ENCODE measurements at places on chromosomes 7 and 10.

GRCh38 chr10:123622381-123622780, 43.8 kb upstream of the GPR26 start:
- DNase-seq = no peak

DNA sequence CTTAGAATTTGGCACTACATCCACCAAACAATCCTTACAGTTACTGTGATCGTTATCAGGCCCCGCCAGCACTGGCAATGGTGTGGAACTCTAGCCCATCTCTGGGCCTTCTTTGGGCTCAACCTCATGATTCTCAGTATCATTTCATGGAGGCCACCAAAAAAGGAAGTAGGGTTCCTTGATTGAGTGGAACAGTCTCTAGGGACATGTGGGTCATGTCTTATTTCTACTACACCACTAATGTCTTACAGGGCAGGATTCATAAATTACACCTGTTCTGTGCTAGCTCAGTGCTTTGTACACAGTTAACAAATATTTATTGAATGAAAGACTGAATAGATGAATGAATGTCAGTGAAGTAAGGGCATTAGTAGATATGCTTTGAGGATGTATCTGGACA, 53.9 kb downstream of the AP3M1 start:
- no peak for DNase-seq

- no peak for DNase-seq
Observed at GRCh38 chr7:82015751-82016150, 245.9 kb upstream of the HGF start.

DNA sequence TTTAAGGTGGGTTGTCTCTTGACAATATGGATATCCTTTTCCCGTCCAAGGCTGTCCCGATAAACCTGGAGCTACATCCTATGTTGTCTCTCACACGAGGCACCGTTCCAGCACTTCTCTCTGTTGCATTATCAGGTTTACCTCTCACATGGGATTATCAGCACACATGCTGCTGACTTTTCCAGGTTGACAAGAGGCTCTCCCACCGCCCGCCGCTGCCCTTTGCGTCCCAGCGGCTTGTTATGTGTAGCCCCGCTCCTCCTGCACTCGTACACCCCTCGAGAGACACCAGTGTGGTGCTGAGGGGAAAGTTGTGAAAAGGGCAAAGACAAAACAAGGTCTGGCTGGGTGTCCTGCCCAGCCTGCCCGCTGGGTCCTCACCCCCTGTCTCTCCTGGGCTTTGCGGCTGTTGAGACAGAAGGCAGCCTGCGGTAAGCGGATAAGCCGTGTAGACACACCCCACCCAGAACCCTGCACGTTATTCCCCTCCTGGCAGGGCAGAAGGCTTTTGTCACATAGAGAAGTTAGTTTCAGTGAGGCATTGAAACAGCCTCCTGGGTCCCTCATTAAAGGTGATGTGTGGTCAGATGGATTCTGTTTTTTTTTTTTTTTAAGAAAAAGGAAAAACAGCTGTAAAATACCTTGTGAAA, 38.7 kb downstream of the UBE3C start:
- no peak for DNase-seq

- DNase-seq = no peak
Observed at GRCh38 chr10:45581582-45582385, 90.8 kb downstream of the ZFAND4 start.

GRCh38 chr7:8228766-8229674, 32.9 kb downstream of the ICA1 start:
- DNase-seq = no peak

- DNase-seq = no peak
Observed at GRCh38 chr7:1050956-1051690, 6.8 kb downstream of the GPR146 start.

- no peak for DNase-seq
Observed at GRCh38 chr10:88938938-88939337, 13.6 kb downstream of the ACTA2 start.

DNA sequence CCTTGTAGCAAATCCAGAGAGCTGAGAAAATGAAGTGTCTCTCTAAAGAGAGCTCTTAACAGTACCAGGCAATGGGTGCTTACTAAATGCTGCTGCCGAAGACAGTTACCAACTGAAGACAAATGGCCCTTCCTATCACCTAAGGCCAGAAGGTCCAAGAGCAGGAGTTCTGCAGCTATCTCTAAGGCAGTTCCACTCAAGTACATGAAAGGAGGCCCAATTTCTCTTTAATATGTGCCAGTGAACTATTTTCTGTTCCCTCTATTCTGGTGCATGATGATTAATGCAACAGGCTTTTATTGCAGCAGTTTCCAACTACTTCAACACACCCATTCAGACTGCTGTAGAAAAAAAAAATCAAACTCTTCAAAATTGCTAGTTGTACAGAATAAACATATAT, 122.5 kb downstream of the SLC25A13 start:
- DNase-seq = no peak

DNA sequence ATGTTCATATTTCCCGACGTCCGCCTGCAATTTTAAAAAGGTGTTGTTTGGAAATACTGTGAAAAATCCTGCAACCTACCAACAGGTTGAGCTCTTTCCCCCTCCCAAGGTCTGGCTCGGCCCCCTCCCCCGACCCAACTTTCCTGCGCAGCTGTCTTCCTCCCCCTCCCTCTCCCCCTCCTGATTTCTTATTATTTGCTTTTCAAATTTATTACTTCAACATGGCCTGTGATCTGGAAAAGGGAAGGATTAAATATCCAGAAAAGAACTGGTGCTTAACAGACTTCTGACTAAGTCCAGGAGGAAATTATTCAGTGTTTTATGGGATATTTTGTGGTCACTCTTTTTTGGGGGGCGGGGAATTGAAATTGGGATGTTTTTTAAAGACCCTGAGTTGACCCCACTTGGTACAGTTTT, 2.4 kb downstream of the ARID5B start:
- DNase-seq = no peak

- DNase-seq = peak; percentile 38
Observed at GRCh38 chr10:17428351-17429097, 25.9 kb downstream of the ST8SIA6 start.

DNA sequence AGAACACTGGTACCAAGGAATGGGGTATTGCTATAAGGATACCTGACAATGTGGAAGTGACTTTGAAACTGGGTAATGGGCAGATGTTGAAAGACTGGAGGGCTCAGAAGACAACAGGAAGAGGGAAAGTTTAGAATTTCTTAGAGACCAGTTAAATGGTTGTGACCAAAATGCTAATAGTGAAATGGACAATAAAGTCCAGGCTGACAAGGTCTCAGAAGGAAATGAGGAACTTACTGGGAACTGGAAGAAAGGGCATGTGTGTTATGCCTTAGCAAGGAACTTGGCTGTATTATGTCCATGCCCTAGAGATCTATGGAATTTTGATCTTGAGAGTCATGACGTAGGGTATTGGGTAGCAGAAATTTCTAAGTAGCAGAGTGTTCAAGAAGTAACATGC, 38.0 kb downstream of the FAM149B1 start:
- no peak for DNase-seq

- DNase-seq = no peak
Observed at GRCh38 chr7:154324196-154324595, 272.0 kb downstream of the DPP6 start.

DNA sequence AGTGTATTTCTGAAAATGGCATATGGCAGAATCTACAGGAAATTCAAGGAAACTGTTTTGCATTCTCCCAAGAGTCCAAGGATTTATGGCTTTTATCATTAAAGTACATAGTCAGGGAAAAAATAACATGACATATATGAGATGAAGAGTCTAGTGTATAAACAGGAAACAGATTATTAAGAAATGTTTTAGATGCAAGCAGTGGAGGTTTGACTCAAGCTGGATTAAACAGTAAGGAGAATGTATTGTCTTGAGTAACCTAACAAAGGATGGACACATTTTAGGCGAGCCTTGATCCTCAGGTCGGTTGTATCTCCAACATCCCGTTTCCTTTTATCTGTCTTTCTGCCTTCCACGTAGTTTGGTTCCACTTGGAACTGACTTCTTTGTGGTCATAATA, 17.9 kb downstream of the OR6B1 start:
- DNase-seq = no peak

GRCh38 chr7:150820148-150820547, 19.6 kb downstream of the TMEM176A start:
- DNase-seq = no peak

DNA sequence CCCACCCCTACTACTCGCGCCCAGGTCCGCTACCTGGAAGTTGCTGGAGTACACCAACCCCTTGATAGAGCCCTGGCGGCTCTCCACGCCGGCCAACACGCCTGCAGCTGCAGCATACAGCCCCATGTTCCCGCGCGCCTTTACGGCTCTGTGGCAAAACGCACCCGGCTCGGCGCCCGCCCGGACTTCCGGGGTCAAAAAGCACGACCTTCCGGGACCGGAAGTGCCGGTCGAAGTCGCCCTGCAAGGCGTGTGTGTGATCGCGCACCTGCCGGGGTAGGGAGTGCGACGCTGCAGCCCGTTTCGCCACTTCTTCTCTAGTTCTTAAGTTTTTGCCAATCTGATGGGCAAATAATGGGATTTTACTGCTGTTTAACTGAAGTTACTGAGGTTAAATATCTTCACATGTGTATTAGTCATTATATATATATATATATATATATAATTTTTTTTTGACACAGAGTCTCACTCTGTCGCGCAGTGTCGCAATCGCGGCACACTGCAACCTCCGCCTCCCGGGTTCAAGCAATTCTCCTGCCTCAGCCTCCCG, at the start of gene NSUN5:
NSUN5 (minus strand) TSS at position 162 of the 550 bp plus-strand sequence; CDS start at position 126, 36 bp downstream.
- DNase-seq = peak; percentile 81

DNA sequence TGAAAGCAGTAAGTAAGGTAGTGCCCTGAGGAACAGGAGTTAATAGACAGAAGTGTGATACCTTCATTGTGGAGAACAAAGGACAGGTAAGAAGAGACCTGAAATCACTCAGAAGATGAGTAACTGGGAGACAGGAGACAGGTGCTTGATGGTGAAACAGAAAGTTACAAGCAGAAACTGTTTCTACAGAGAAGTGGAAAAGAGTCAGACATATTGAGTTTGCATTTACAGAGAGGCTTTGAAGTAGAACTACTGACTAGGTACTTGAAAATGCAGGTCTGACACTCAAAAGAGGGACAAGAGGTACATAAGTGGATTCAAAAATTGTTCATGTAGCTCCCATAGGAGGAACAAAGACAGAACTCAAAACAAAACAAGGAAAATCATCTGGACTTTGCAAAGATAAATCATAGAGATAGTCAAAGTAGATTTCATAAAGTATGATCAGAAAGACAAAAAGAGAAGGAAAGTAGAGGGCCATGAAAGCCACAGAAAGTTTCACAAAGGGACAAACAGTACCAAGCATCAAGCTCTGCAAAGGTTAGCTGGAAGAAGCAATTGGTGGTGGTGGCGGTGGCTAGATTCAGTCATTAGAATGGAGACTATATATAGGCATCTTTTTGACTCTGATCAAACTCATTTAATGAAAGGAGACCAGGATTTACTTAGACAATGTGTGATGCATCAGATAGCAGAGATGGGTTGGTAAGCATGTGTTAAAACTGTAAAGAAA, 198.4 kb downstream of the PCLO start:
- DNase-seq = no peak

DNA sequence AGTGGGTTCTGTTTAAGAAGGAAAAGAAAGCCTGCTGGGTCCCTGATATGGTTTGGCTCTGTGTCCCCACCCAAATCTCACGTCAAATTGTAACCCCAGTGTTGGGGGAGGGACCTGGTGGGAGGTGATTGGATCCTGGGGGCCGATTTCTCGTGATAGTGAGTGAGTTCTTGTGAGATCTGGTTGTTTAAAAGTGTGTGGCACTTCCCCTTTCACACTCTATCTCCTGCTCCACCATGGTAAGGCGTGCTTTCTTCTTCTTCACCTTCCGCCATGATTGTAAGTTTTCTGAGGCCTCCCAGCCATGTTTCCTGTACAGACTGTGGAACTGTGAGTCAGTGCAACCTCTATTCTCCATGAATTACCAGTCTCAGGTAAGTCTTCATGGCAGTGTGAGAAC, 42.6 kb downstream of the INPP5A start:
- DNase-seq = no peak

DNA sequence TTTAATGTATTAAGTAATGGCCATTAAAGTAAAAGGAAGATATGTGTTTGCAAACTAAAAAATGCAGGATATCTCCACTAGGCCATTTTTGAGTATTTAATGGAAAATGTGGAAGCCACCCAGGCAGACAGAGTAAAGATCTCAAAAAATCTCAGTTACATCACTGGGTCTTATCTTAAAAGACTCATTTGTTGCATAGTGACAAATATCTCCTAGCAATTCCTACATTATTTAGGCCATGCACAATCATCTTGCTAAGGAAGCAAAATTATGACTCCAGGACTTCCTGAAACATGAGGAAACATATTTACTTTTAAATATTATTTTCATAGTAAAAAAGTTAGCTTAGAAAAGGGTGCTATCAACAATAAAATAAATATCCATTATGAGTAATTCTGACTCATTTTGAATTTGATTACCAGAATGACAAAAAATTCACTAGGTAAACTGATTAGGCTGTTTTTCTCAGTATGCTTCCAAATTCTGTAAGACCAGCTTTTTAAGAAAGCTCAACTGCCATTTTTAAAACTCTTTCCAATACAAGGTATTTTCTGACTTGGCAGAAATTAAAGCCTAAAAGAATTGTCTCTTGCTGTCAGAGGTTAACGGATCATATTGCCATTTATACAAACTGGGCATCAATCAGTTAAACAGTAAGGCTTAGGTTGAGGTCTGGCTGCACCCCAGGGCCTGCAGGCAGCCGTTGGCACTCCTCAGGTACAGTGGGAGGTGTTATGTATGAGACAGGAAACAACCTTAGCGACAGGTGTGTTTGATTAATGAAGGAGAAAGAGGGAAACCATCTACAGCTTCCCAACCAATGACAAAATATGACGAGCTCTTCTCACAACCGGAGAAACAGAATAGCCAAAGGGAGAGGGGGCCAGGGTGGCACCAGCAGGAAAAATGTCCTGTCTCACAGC, 31.8 kb downstream of the PCLO start:
- no peak for DNase-seq

DNA sequence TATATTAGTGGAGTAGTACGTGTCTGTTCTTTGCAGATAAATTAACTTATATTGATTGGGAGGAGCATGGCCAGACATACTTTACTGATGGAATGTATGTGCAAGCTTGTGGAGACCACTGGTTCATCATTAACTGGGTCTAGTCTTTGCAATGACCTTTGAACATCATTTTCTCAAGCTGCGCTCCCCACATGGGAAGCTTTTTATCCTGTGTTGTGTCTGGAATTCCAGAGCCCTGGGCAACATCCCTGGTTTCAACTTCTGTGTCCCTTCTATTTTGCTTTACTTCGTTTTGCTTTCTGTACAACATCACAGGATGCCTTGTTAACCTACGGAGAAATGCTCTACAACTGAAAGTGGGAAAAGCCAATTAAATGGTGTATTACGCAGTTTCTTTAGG, 38.3 kb downstream of the MACROH2A2 start:
- no peak for DNase-seq

DNA sequence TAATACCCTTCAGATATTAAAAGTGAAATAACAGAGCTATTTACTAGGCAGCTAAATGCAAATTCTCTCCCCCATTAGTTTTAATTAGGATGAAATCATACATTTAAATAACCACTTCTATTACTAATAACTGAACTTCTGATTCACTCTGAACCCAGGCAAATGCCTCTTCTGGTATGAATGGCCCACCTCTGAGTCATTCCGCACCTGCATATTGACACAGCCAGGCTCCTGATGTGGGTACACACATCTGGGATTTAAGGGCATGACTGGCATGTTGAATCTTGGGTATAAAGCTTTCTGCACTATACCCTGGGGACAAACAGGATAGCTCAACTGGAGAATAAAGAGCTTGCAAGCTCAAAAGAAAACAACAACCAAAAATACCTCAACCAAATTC, 140.9 kb downstream of the AUTS2 start:
- no peak for DNase-seq

- no peak for DNase-seq
Observed at GRCh38 chr10:133167693-133168616, 7.9 kb downstream of the KNDC1 start.

- no peak for DNase-seq
Observed at GRCh38 chr7:150481186-150481920, 30.9 kb downstream of the GIMAP8 start.
